Fibroblast of lung (primary cell): ENCODE measurements at places on chromosomes 7 and 10.

GRCh38 chr10:120477021-120477742 is 20.2 kb downstream of the PLPP4 start:
- peak; percentile 93 for DNase-seq

GRCh38 chr10:69004821-69005220 is 16.2 kb downstream of the KIFBP start:
- peak; percentile 34 for DNase-seq

DNA sequence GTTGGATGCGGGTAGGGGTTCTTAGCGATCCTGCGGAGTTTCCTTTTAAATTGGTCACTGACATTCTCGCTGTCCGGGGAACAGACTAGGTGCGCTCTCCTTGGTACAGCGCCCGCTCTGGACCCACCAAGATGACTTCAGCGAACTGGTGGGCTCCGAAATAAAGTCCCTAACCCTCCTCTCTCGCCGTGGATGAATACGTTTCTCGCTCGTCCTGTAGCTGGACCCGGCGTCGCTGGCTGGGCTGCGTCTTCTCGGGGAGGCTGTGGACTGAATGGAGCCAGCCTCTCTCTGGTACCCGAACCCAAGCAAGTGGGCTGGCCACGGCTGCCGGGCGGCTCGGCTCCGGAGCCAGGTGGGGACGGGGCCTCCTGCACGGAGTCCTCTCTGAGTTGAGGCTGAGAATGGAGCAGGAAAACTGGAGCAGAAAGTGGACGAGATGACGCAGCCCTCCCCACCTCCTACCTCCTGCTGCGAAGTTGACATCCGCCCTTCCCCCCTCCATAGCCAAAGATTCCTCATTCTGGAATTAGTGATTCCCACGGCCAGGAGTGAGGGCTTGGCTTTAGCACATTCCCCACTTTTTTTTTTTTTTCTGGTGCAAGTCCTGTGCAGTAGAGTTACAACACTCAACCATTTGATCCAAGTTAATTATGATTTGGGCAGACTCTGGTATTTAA is 1.5 kb downstream of the UNC5B start:
- peak; percentile 81 for DNase-seq

- peak; percentile 81 for DNase-seq
These were observed 53.1 kb upstream of the KMT2E start for GRCh38 chr7:104960741-104961448.

- no peak for DNase-seq
These were observed 335.1 kb downstream of the BMPER start for GRCh38 chr7:34240417-34240816.

- DNase-seq, result peak; percentile 53
These were observed 72.0 kb downstream of the SLC37A3 start for GRCh38 chr7:140326116-140326928.

- no peak for DNase-seq
These were observed 454.8 kb downstream of the KCNMA1 start for GRCh38 chr10:77182803-77183202.

DNA sequence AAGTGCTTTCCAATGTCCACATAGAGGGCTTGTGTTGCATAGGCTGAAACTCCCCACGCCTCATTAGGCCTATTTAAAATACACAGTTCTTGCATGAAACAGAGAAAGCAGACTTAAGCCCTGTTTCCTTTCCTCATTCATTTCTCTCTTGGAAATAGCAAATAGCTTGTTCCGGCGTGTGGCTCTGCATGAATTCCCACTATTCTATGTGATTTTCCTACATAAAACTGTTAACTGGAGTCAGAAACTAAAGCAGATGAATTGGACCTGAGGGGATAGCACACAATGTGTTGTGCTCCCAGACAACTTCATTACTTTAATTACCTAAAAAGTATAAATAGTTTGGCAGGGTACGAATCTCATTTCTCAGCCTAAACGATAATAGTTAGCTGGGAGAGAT is 981.5 kb downstream of the SORCS1 start:
- no peak for DNase-seq
